ENCODE measurements at places on chromosomes 7 and 10.

GRCh38 chr7:44104860-44105771 is 971 bp downstream of the AEBP1 start:
- DNase-seq = no peak

DNA sequence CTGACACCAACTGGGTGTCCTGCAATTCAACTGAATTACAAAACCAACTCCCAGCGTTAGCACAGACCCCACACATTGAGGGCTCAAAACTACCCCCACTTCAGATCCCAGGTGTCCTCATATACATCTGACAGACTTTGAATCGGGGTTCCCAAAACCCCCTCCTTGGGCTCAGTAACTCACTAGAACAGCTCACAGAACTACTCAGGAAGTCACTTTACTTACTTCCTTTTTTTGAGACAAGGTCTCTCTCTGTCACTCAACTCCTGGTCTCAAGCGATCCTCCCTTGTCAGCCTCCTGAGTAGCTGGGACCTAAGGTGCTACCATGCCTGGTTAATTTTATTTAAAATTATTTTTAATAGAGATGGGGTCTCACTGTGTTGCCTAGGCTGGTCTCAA is 456.0 kb downstream of the SDK1 start:
- no peak for DNase-seq

DNA sequence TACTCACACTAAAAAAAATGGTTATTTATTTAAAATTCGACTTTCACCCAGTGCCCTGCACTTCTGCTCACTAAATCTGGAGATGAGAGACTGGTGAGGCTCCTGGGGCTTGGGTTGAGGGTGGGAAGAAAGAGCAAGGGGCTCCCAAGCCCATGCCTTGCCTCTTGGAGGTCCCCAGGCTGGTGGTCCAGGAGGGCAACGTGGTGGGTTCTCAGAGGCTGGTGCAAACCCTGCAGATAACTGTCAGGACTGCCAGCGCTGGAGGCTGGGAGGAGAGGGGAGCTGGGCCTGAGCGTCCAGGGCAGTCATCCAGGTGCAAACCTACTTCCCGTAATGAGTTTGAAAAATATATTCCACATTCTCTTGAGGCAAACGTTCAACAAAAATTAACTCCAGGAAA is 528.3 kb downstream of the GLRX3 start:
- DNase-seq = no peak

DNA sequence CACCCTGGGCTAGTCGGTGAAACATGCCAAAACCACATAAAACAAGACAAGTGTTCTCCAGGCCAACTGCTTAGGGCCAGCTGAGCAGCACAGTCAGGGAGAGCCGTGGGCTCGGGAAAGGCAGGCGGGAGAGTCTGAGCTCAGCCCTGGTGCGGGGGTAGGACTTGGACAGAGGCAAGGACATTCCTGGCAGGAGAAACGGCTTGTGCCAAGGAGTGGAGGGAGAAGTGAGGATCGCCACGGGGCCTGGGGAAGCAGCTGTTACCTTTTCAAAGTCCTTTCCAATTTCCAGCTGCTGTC is 4.2 kb downstream of the ELN start:
- no peak for DNase-seq

- no peak for DNase-seq
Observed at GRCh38 chr7:21704359-21704758, 161.5 kb downstream of the DNAH11 start.

GRCh38 chr7:1355568-1356340 is 103.5 kb downstream of the MICALL2 start:
- no peak for DNase-seq

GRCh38 chr10:17659365-17659764 is 15.4 kb downstream of the STAM start:
- DNase-seq = no peak

- no peak for DNase-seq
Observed at GRCh38 chr10:107545717-107546116, 381.2 kb upstream of the SORCS1 start.

- no peak for DNase-seq
Observed at GRCh38 chr7:113083132-113083815, 3.4 kb downstream of the GPR85 start.

DNA sequence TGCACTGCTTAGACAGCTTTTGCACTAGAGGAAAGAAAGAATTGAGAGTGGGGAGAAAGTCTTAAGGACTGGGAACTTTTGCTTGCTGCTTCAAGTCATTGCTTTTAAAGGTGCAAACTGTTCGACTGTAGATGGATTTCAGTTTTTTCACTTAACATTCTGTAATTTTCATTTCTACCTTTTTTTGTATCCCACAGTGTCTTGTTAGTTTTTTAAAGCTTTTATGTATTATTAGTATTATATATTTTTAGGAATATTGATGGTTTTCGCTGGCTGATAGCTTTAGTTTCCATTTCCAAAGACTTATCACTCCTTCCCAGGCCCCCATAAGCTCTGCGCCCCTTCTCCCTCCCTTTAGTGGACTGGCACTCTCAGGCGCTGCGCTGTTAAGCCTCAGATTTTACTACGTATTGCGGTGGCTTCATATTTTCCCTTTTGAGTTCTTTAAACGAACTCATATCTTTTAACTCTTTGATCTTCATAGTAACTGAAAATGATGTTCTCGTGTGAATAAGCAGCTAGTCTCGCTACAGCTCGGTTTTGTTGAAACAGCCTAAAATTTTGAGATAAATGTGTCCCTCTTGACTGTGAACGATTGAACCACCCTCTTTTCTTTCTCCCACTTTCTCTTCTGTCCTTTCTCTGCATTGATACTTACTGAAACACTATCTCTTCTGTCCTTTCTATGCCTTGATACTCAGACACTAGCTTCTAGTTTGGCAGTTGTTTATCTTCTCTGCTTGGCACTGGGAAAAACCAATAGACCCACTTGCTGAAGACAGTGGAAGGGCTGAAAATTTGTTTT is 2.5 kb upstream of the ETV1 start:
- no peak for DNase-seq

DNA sequence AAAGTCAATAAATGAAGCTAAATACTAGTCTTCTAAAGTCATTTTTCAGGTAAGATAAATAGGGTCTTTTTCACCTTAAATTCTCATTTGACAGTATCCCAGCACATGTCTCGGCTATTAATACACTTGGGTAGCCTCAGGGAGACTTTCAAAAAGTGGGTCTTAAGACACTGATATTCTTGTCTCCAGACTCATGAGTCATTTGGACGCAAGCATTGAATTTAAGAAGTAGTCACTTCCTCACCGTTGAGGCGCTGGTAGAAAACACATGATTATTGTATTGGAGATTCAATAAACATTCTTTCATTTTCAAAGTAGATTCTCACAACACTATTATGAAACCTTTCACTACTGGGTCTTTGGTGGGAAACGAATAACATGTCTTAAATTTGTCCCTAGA is 108.9 kb upstream of the SP8 start:
- DNase-seq = no peak

GRCh38 chr10:35075228-35075627 is 14.9 kb downstream of the CUL2 start:
- DNase-seq = no peak

DNA sequence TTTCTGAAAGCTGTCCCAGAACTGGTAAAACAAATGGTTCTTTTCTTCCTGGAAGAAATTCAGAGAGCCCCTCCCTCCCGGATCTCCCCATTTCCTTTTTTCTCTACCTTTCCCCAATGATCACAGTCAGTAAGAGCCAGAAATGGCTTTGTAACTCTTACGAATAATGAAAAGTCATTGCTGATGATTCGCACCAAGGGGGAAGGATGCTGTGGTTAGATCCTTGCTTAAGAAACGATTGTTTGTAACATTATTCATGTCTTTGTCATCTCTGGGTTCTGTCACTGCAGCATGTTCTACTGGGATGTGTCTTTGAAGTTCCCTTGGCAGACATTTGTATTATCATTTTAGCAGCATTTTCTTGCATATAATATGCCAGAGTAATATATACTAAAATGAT is 138.9 kb downstream of the CACNB2 start:
- no peak for DNase-seq

GRCh38 chr7:129282865-129283264 is 58.0 kb downstream of the AHCYL2 start:
- DNase-seq = no peak

DNA sequence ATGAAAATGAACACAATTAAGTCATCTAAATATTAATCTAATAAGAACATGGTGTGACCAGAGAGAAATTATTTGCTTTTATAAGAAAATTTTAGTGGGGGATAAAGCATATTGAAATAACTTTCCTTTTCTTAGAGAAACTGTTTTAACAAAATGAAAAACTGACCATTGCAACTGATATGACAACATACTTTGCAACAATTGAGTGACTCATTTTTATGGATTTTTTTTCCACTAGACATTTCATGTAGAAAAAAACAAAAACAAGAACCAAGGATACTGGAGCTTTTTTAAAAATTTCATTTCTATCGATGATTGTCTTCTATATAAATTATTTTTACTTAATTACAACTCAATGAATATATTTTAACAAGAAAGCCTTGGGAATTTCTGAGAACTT is 90.0 kb downstream of the C1GALT1 start:
- DNase-seq = no peak

DNA sequence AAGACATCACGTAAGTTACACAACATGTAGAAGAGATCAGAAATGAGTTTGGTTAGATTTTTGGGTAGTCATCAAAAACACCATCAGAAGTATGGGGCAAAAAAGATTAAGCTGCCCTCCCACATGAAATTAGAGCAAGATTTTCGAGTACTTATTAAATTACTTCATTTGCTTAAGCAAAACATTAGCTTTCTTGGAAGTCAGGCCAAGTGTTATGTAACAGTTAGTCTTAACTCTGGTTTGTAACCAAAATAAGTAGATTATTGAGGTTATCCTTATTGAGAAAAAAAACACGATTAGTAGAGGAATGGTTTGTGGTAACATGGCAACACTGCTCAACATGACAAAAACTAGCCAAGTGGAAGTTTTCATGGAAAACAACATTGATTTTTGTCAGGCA is 37.9 kb downstream of the HBP1 start:
- no peak for DNase-seq

- DNase-seq = no peak
Observed at GRCh38 chr7:30430777-30431176, 47.8 kb downstream of the NOD1 start.

- no peak for DNase-seq
Observed at GRCh38 chr10:49356944-49357343, 38.9 kb downstream of the DRGX start.

DNA sequence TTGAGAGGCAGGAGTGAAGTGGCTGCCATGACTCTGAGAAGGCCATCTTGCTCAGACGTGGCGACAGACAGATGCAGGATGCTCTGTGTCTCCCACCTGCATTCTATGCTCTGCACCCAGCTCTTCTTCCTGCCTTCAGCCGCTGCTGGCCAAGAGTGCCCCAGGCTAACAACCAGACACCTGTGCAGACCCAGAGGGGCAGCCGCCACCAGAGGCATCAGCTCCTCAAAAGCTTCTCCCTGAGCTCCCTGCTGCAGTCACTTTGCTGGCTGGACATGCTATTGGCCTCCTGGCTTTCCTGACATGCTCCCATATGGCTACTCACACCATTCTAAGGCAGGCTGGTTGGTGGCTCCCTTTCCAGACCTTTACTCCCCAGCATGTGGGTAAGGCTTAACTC is 70.6 kb upstream of the GRB10 start:
- DNase-seq = no peak

GRCh38 chr10:110209926-110210673 is 2.7 kb downstream of the MXI1 start:
- no peak for DNase-seq

- no peak for DNase-seq
Observed at GRCh38 chr10:127968027-127968441, 61.1 kb downstream of the PTPRE start.

GRCh38 chr7:28130277-28130676 is 50.3 kb downstream of the JAZF1 start:
- DNase-seq = no peak

DNA sequence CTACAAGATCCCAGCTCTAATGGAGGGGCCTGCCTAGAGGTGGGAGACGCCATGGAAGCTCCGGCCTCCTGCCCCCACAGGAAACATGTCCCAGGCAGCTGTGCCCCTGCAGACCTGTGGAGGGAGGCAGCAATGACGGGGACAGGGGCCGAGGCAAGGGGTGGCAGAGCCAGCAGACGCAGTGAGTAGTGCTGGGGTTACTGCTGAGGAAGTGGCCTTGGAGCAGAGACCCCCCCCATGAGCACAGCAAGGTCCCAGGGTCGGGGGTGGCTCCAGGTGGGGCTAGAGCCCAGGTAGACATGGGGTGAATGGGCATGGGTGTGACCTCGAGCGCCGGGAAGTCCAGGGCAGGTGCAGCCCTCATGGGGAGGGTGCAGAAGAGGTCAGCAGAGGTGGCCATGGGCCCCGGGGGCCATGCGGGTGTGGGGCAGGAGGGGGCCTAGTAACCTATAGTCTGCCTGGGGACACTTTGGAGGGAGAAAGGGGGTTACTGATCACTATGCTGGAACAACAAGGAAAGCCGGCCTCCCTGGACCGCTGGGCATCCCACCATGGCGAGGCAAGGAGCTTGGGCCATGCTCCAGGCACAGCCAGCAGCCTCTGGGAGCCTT is 45.5 kb downstream of the JAKMIP3 start:
- no peak for DNase-seq

GRCh38 chr7:79282070-79282694 is 171.3 kb downstream of the MAGI2 start:
- DNase-seq = no peak

DNA sequence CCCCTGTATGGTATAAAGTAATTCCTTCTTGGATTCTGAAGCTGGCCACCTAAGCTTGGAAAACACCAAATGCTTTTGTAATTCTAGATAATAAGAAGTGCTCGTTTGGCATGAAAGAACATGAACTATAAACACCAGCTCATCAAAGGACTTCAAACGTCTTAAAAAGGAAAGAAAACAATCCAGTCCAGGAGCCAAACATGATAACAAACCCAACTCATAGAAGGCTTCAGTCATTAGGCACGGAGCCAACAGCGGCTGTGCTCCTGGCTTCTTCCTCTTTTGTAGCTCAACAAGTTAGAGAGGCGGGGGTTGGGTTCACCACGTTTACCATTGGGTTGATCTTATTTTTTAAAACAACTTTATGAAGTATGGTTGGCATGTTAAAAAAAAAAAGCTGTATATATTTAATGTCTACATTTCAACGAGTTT is 56.4 kb upstream of the ECHDC3 start:
- peak; percentile 83 for DNase-seq

- DNase-seq = no peak
Observed at GRCh38 chr7:143233816-143234532, 12.1 kb downstream of the TAS2R40 start.

GRCh38 chr7:131067220-131067619 is 260.5 kb upstream of the MKLN1 start:
- DNase-seq = no peak
